Mesothelial cell of epicardium (in vitro differentiated cells): ENCODE measurements at places on chromosomes 1 and 21.

DNA sequence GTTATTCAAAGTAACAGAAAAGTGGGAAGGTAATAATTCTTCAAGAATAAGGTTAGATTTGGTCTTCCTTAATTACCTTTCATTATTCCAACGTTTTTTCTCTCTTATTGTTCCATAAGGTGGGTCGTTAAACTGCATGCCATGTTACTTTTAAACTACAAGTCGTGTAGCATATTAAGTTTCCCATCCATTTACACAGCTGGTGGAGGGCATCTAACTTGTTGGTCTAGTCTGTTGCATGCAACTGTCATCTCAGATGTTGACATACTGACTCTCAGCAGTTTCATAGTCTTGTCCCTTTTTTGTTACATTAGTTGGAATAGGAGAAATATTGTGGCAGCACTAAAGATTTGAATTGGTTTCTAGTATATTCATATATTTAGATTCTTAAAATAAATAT lies 54.6 kb upstream of the BMP8A start:
- no peak for DNase-seq

DNA sequence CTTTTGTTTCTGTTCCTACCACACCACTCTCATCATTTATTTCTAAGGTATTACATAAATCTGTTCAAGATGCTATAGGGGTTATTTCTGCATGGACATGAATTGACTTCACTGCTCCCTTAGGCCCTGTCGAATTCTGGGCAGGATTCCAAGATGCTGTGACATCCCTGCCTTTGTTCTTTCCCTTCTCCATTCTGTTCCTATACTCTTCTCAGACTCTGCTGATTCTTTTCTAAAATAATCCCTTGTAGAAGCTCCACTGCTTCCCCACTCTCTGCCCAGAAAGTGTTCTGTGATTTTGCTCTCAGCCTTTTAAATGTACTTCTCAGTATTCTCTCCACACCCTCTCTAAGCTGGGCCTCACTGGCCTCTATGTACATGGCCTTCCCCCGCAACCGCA lies 99.2 kb downstream of the PHTF1 start:
- DNase-seq = no peak

DNA sequence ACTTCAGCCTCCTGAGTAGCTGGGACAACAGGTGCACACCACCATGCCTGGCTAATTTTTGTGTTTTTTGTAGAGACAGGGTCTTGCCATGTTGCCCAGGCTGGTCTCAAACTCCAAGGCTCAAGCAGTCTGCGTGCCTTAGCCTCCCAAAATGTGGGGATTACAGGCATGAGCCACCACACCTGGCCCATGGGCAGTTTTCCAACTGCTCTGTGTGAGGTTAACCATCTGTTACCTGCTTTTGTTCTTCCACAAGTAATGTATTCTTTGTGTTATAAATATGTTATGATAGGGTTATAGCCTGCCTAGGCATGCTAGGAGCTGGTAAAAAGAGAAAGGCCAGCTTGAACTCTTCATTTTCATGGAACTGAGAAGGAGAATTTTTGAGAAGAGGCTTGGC lies 30.7 kb downstream of the TUFT1 start:
- DNase-seq = no peak

DNA sequence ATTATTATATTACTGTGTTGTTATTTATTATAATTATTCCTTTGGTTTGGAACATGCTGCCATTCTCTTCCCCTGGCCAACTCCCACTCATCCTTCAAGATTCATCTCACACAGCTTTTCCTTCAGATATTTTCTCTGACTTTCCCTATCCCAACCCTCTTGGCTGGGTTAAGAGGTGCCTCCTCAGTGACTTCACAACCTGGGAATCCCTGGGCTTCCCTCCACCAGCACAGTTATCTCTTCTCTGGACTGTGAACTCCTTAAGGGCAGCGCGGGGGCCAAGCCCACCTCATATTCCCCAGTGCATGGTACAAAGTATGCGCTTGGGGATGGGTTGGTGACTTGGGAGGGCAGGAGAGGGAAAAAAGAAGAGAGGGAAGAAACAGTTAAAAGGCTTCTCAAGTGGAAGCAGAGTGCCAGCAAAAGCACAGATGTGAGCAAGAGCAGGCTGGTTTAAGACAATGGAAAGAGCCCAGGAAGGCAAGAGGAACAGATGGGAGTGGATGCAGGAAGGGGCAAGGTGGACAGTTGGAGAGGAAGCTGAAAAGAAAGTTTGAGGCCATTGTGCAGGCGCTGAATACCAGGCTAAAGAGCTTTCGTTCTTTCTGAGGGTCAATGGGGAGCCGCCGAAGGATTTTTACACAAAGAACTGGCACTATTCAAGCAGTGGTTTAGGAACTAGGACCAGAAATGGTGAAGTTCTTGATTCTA lies 132.3 kb downstream of the BEND5 start:
- DNase-seq = no peak

DNA sequence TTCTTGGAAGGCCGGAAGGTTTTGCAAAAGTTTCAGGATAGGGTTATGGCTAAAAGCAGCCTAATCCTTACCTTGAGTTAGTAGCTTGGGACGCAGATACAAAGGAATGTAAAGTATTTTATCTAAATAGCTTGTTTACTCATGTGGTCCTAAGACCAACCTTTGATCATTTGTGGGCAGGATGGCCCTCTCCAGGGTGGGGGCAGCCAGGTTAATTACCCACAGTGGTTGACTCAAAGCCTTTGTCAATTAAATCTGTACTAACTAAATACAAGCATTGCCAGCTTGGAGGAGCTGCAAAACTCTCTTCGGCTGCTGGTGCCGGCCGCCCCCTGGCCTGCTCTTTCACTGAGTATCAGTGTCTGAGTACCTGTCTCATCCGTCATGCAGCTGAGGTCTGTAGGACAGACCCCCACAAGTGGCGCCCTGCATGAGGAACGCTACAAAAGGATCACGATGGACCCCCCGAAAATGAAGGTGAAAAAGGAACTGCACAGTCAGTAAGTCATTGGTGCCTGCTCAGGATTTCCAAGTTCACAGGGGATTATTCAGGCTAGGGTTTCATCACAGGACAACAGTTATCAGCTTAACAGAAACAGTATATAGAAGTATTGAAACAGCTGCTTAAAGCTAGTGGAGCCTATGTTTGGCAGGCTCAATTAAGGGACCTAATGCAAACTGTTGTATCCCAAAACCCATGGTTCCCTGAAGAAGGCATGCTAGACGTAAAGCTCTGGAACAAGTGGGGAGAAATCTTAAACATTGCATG lies 212.5 kb upstream of the MAP1LC3C start:
- no peak for DNase-seq

GRCh38 chr1:78277253-78277652 lies 213.5 kb upstream of the PTGFR start:
- DNase-seq = no peak

DNA sequence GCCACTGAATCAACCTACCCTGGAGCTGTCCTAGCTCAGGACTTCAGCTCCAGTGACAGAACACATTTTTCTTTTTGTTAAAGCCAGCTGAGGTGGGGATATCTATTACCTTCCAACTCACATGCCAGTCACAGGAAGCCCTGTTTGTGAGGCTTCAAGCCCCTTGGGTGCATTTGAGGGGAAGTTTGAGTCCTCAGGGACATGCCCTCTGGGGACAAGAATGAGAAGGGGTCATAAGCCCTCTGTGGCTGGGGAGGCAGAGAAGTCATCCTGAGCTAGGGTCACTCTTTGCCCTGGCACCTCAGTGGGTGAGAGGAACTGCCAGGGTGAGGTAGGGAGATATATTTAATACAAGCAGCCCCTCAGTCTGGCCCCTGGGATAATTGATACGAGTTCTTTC lies 33.5 kb upstream of the CLDN14 start:
- DNase-seq = no peak

- DNase-seq = no peak
Measured at GRCh38 chr1:58648842-58649241, 51.0 kb downstream of the MYSM1 start.

DNA sequence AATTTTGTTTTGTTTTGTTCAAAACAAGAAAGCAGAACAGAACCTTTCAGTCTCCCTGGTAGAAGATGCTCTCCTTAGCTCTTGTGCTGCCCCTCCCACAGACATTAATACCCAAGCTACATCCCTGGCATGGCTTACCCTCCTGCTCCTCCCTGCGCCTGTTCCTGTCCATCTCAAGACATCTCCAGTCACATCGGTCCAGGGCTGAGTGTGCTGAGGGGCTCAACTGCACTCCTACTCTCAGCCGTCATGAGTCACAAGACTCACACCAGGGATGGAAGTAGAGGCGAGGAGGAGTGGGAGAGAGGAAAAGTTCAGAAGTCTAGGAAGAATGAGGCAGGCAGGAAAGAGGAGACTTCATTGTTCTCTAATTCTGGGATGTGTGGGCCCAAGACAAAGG lies 9.2 kb upstream of the TACSTD2 start:
- DNase-seq = no peak

DNA sequence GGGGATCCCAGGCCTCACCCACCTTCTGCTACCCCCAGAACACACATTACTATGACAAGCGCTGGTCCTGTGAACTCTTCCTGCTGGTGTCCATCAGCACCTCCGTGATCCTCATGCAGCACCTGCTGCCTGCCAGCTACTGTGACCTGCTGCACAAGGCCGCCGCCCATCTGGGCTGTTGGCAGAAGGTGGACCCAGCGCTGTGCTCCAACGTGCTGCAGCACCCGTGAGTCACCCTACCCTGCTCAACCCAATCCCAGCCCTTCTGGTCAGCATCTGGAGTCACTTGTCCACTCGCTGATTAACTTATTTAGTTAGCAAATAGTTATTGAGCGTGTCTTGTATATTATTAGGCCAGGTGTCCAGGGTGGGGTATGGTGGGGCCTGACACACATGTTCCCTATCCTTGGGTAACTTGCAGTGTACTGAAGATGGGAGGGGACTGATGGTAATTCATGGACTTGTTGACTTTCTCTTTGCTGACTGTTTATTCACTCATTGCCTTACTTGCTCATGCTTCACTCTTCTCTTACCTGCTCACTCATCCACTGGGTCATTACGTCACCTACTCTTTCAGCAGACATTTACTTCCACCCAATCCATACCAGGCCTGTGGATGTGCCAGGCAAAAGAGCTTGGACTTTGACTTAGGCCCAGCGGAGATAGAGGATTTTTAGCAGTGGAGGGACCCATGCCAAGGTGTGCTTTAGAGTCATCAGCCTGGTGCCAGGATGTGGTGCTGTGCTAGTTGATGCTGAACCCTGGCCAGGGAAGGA lies 12.9 kb upstream of the KPNA6 start:
- no peak for DNase-seq

GRCh38 chr1:215473943-215474342 lies 93.2 kb upstream of the KCTD3 start:
- no peak for DNase-seq

DNA sequence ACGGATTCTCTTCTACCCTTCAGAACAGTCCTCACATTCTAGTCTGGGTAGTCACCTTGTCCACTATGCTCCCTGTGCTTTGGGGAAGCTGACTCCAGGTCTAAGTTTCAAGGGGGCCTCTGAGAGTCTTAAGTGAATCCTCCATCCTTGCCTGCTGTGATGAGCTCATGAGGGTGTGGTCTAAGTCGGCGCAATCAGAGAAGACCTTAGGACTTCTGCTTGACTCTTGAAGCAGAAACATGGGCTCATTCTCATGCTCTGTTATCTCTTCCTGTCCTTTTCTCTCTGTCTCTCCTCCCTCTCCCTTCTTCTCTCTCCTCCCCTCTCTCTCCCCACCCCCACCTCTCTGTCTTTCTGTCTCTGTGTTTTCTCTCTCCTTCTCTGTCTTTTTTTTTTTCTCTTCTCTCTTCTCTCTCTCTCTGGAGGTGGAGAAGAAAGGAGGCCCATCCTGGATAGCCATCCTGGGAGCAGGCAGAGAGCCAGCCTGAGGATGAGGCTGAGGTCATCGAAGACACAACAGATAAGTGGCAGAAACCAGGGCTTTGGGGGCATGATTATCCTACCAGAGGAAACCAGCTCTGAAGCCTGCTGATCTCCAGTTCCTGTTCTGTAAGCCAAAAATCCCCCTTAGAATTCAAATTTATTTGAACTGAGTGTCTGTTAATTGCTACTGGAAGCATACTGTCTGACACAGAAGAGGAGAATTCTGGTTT lies 245.6 kb downstream of the SIPA1L2 start:
- no peak for DNase-seq
